ENCODE measurements at places on chromosomes 12 and 14.

- DNase-seq = no peak
These were observed 113.1 kb upstream of the OVCH1 start for GRCh38 chr12:29610473-29611170.

- DNase-seq = peak; percentile 11
These were observed at the start of gene HHIPL1 for GRCh38 chr14:99644723-99645544. TSS of gene HHIPL1 (plus strand) at chr14:99645129. CDS start at chr14:99645208, 79 bp downstream.

DNA sequence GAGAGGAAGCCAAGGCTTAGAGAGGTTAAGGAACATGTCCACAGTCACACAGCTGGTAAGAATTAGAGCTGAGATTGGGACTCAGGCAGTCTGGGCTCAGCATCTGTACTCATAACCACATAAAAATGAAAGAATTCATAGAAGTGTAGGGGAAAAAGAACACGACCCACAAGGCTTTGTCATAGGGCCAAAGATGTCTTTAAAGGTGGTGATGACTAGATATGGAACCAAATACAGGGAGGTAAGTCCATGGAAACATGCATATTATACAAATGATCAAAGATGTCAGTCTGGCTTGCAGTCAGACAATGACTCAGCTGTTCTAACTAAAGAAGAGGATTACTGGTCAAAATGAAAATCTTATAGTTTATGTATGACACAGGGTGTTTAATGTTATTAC is 7.2 kb upstream of the SSPN start:
- DNase-seq = no peak

- DNase-seq = no peak
These were observed 91.7 kb upstream of the SEL1L start for GRCh38 chr14:81625343-81625742.

- no peak for DNase-seq
These were observed 30.1 kb upstream of the GPR132 start for GRCh38 chr14:105095236-105095805.

DNA sequence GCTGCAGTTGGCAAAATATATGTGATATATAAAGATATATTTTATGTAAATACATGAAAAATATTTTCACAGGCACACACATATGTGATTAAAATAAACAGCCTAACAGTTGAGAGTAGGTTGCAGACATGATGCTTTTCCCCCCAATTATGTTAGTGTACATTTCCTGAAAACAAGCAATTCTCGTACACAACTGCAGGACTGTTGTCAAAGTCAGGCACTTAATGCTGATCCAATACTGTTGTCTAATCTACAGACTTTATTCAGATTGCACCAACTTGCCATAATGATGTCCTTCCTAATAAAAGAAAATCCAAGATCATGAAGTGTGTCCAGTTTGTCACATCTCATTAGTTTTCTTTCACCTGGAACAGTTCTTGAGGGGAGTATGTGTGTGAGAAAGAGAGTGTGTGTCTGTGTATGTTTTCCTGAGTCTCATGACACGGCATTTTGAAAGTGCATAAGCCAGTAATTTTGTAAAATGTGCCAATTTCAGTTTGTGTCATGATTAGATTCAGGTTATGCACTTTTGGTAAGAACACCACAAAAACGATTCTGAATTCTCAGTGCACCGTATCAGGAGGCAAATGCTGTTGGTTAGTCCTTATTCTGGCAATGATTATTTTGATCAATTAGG is 16.5 kb upstream of the SEL1L start:
- DNase-seq = no peak

DNA sequence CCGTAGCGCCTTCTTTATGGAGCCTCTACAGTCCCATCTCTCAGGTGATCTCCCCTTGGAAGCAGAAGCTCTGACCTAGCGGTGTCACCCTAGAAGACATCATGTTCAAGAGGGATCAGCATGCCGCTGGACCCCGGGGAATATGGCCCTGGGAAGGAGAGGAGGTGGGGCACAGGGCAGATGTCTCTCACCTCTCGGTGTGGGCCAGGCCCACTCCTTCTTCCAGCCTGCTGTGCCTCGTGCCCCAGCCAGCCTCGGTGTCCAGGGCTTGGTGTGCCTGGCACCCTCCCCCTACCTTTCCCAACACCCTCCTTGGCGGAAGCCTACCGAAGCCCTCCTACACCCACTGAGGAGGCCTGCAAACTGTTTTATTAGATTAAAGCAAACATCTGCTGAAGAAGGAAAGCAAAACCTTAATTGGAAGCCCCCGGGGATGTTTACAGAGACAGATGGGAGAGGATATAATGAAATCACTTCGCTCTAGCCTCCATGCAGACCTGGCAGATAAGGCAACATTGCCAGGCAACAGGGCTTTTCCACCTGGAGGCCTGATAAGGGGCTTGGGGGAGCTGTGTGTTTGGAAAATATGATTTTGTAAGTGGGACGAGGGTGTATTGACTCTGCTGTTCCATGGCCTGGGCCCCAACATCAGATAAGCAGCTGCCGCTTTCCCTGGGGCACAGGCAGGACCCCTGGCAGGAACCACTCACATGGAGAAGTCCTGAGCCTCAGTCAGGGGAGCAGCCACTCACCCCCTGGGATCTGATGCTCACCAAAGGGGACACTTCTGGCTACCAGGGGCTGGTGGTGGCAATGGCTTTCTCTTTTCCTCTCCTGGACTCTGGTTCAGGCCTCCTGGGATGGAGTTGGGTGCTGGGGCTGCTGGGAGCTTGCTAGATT is 5.7 kb upstream of the CHGA start:
- no peak for DNase-seq

DNA sequence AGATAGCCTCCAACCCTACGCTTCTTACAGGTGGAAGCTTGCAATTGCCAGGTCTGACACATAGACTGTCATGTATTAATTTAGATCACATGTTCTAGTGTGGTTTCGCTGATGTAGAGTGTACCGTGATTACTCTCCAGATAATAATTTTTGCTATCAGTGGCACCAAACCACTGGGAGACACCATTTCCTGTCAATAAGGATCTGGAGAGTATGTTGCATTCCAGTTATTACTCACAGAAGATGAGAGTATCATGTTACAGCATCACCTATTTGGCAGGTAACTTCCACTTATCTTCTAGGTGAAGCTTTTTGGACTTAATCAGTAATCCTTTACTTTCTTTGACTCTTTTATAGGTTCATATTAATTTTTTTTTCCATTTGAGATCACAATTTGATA is 147.2 kb downstream of the HELB start:
- DNase-seq = no peak

DNA sequence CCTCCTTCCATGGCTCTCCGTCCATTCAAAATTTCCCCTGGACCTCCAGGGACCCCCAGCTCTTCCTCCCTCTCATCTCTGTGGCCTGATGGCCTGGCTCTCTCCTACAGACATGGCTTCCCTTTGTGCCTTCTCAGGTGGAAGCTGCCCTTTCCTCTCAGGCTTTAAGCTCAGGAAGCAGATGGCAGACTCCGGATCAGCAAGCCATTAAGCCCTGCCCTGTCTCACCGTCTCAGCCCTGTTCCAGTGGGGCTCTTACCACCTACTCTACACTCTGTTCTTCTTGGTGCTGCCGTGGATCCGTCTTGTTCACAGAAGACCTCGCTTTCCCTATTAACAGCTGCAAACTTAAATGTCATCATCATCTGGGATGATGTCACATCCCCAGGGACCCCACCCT is 33.1 kb downstream of the NPC2 start:
- DNase-seq = no peak

- no peak for DNase-seq
These were observed 255.8 kb downstream of the ETNK1 start for GRCh38 chr12:22880807-22881206.

DNA sequence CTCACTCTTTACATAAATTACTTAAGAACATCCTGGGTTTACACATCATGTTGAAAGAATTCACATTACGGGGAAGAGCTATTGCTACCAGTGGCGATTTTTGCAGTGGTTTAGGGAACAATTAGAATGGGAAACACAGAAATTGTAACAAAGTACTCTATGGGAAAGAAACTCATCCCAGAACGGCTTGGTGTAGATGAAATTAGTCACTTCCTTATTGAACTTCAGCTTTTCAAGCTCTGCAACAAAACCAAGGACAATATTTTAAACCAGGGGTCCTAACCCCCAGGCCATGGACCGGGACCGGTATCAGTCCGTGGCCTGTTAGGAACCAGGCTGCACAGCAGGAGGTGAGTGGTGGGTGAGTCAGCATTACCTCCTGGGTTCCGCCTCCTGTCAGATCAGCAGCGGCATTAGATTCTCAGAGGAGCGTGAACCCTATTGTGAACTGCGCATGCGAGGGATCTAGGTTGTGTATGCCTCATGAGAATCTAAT is 32.3 kb upstream of the FICD start:
- peak; percentile 46 for DNase-seq

DNA sequence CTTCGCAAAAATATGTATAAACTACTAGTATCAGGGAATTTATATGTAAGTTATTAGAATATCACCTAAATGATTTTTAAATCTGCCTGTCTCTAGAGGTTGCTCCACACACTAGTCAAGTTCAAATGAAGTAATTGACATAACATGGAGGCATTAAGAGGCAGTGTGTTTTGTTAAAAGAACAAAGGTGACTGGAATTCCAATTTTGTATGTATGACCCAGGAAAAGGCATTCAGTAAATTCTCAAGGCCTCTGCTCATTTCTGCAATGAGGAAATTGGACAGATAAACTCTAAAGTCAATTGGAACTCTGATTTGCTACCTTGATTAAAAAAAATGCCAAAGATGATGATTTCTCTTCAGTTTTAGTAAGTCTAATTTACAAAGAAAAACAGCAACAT is 117.1 kb downstream of the NAV3 start:
- DNase-seq = no peak

GRCh38 chr14:99755629-99756603 is 37.3 kb upstream of the EML1 start:
- DNase-seq = peak; percentile 83

DNA sequence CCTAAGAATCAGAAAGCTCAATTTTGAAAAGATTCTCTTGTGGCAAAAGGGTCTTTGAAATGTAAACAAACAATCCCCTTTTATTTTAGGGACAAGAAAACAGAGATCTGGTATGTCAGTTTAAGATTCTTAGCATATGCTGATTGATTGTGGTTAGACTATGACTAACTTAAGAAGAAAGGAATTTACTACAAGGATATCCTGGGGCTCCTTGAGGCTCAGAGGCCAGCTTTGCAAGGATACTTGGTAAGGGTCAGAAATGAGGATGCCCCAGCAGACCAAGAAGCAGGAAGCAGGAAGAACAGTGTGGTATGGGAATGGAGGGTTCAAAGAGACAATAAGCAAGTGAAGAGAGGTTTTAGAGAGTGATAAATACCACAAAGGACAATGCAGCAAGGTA is 474.6 kb downstream of the ETNK1 start:
- DNase-seq = no peak

DNA sequence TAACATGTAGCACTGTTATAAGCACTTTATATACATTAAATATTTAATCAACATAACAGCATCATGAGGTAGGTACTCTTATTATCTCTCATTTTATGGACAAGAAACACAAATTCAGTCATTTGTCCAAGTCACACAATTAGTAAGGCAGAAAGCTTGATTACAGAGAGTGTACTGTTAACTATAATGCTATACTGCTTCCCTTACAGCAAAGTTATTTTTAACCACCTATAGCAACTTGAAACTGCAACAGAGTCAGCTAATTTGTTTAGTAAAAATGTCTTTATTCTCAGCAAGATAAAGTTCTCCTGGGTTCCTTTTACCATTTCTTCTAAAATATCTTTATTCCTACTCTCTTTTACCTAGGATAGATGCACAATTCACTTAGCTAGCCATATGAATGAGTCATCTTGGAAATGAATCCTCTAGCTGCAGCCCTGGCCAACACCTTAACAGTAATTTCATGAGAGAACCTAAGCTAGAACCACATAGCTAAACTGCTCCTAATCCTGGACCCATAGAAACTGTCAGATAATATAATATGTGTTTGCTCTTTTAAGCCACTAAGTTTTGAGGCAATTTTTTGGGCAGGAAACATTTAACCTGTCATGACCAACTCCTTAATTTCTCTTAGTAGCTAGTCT is 90.2 kb upstream of the HECTD1 start:
- no peak for DNase-seq

- no peak for DNase-seq
These were observed 60.2 kb upstream of the ACTN1 start for GRCh38 chr14:69039288-69039628.

DNA sequence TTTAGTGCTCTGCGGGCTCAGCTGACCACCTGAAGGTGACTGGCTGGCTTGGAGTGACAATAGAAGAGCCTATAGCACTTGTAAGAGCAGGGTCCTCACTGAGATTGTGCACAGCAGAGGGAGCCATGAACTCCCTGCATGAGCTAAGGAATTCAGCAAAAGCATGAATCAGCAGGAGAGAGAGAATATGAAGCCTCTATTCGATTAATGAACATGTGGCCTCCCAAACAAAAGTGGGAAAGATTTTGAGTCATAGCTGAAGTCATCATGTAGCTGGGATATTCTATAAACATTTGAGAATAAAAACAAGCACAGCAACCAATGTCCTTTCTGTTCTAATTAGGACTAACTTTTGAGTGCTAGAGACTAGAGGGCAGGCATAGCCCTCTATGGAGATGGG is 626.6 kb downstream of the DIO2 start:
- peak; percentile 1 for DNase-seq

DNA sequence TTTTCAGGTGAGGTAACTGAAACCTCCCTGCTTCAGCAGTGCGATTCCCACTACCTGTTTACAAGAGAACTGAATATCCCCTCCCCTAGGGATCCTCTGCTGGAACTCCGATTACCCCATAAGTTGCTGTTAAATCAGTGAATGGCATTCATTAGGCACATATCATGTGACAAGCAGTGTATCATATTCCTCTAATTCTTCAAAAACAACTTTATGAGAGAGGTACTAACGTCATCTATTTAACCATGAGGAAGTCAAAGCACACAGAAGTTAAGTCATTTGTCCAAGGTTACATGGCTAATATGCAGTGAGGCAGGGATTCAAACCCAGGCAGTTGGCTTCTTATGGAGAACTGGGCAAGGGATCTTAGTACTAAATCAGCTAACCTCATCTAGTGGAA is 43.9 kb upstream of the PCED1B start:
- DNase-seq = no peak

DNA sequence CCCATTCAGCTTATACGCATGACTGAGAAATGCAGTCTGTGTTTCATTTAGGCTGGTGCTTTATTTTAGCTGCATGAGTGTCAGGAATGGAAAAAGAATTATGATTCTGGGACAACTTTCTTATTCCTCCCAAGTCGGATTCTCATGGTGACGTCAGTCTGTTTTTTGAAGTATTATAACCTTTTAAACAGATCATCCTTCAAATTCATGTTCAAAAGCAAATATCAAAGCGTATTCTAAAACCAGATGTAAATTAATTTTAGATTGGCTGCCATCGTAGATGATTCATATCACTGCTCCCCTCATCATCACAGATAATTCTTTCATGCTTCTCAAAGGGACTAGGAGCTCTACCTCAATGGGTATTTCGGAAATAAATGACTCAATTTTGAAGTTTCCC is 15.0 kb downstream of the FNTB start:
- DNase-seq = no peak
